ENCODE measurements at places on chromosomes 11 and 22.
A peak's percentile ranks its signal among the peaks of the same experiment; 100 is the strongest.

DNA sequence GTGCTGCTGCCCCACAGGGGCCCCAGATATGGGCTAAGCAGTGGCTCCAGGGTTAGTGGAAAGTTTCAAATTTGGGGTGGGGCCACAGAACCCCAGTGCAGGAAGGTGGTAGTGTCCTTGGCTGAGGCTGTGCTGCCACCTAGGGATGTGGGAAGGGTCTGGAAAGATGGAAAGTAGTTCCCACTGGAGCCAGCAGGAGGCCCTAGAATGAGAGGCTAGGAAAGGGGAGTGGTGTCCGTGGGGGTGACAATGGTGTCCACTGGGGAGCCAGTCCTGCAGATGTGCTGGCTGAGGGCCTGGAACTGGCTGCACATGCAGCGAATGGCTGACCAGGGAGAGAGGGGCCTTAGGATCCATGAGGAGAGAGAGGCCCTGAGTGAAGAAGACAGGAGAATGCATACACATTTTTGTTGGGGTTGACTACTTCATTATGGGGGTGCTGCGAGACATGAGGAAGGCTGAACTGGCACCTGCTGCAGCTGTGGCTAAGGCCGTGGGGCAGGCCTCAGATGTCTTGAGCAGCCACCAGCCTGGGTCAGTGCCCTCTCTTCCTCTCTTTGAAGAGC is 21.1 kb downstream of the RFPL3 start:
- peak; percentile 38 for DNase-seq

DNA sequence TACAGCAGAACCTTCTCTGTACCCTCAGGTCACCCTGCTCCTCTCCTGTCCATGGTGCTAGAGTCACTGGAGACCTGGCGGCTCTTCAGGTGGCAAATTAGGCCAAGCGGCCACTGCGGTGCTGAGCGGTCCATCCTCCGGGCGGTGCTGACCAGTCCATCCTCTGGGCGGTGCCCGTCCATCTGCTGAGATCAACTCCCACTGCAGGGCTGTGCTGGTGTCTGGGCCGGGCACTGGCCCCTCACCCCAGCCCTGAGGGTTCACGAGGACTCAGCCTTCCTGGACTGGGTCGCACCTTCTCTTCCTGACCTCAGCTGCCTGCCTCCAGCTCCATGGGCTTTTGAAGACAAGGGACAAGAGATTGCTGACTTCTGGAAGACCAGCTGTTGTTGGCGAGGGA is 782.9 kb downstream of the BRD1 start:
- no peak for DNase-seq

DNA sequence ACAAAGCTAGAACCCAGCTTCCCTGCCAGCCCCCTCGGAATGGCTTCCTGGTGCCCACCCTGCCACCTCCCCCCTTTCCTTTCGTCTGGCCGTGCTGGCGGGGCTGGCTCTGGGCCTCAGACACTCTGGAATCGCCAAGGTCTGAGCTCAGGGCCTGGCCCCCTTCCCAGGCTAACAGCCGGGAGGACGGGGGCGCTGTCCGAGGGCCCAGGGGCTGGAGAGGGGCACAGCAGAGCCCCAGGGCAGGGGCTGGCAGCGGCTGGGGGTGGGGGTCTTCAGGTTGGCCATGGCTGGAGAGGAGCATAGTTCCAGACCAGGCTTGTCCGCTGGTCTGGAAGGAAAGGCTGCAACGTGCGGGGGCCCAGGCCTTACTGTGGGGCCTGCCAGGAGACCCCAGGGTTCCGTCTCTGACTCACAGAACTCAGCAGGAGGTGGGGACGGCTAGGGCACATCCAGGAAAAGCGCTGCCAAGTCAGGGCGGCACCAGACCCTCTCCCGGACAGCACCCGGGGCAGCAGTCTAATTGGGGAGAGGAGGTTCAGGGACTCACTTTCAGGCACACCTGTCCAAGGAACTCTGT is 861 bp upstream of the LTBP3 start:
- peak; percentile 72 for DNase-seq

DNA sequence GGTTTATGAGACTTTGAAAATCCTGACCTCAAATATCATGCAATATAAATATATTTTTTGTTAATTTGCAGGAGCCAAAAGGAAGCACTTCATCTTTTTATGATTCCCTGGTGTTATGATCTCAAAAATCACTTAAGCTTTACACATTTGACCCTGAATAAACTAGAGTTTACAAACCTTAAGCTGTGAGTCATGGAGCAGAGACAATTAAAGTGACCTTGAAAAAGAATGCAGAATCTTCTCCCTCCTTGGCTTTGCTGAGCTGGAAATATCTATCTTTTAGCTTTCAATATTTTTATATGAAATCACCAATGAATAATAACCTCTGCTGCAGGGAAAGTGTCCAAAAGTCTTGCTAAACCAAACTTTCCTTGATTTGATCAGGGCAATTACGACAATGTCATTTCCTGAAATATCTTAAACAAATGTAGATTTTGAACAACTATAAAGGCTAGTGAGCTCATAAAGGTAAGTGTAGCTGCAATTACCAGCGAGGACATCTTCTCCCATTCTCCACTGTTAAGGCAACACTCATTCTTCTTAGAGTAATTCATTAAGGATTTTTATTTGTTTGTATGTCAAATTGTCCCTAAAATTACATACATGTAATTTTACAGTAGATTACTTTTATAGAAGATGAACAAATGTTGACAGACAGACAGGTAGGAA is 747.0 kb upstream of the LUZP2 start:
- no peak for DNase-seq

GRCh38 chr11:33059331-33060007 is 20.1 kb downstream of the TCP11L1 start:
- DNase-seq, result no peak

DNA sequence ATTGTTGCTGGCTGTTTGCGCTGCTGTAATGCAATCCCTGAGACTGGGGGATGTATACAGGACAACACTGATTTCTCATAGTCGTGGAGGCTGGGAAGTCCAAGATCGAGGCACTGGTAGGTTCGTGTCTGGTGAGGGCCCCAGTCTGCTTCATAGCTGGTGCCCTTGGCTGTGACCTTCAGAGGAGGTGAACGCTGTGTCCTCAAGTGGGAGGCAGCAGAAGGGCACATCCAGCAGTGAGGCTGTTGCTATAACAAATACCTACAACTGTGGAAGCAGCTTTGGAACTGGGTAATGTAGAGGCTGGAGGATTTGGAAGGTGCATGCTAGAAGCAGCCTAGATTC is 21.3 kb downstream of the KRTAP5-5 start:
- no peak for DNase-seq

- peak; percentile 86 for DNase-seq
Measured at GRCh38 chr11:16945671-16946469, 68.3 kb downstream of the PLEKHA7 start.

GRCh38 chr11:47964546-47964945 is 15.8 kb upstream of the PTPRJ start:
- no peak for DNase-seq

DNA sequence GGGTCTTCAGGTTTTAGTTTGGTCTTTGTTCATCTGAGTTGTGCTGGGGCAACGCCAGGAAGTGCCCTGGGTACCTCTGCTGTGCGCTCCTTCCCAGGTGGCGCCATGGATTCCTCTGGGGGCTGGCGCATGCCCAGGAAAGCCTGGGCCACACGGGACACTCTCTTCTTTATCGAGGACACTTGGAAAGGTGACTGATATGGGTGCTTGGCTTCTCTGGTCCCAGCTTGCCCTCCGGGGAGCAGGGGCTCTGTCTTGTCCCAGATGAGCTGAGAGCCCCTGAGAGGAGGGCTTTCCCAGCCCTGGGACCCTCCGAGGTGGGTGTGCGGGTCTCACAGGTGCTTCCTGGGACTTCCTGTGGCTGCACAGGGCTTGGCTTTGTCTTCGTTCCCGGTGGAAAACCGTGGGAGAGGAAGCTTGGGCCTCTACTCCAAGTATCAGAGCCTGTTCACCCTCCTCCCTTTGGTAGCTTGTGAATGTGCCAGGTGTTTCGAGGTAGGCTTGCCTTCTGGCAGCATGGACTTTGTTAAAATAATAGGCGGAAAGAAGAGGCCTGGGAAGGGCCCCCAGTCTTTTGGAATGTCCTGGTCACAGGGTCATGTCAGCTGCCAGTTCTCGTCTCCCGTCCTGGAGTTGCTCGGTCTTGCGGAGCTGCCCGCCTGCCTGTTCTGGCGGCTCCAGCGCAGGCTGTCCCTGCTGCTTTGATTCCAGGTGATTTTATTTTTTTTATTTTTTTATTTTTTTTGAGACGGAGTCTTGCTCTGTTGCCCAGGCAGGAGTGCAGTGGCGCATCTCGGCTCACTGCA is 10.1 kb upstream of the NEAT1 start:
- no peak for DNase-seq

DNA sequence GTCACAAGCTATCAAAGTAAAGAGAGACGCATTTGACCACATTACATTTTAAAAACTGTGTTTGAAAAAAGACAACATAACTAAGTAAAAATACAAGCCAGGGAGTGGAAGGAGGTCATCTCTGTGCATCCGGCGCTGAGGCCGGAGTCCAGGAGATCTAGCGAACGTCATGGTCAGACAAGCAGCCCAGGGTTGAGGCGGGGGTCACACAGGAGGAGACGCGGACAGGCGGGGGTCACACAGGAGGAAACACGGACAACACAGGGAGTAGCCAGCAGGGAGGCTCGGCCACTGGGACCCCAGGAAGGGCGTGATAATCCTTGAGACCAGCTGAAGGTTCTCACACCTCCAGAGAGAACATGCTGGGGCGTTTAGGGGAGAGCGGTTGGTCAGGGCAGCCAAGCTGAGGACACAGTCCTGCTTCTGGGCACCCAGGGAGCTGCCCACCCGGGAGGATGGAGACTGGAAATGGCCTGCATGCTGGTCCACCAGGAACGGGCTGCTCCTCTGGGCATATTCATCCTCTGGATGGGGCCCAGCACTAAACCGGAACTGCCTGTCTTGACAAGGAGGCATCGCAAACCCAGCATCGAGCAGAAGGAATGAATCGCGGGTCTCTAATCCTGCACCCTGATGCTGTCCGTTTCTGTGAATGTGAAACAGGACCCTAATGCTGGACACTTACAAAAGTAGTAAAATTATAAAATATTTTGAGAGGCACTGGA is 40.9 kb upstream of the MUC5AC start:
- DNase-seq, result no peak

DNA sequence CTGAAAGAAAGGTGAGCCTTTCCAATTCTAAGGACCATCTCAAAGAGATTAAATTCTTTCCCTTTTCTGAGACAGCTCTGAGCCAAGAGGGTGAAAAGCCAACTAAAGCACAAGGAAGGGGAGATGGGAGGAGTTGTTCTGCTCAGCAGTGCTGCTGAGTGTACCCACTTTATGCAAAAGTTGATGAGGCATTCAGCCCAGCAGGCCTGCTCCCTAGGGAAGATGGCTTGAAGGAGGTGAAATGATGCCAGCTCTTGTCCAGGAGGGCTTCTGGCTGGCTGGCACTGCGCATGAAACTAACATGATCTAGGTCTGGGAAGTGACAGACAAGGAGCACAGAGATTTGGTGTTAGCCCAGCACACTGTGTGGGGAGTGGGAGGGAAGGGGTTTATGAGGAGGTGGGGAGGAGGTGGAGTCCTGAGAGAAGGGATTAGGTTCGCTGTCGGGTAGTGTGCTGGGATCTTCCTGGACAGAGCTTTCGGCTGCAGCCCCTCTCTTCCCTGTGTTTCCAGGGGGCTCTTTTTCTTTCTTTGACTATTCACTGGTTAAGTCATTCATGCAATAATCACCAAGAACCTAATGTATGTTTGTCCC is 225.5 kb upstream of the NARS2 start:
- no peak for DNase-seq

- no peak for DNase-seq
Measured at GRCh38 chr11:2149460-2149859, 10.3 kb upstream of the IGF2 start.

DNA sequence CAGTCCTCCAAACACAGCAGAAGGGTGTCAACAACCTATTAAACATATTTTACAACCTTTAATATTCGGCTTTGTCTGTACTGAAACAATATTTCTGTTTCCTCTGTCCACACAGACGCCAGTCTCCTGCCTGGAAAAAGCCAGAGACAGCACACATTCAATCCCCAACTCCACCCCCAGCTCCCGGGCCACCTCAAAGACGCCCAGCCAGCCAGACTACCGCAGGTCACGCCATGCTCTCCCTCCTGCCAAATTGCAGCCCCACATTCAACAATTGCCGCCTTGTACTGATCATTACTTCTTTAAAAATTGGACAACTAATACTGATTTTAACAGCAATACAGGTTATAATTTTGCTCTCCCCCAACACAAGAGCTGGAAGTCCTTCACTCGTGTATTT is 1.2 kb downstream of the SERGEF start:
- no peak for DNase-seq

GRCh38 chr11:127345819-127346459 is 345.4 kb upstream of the KIRREL3 start:
- DNase-seq, result peak; percentile 64

GRCh38 chr22:35580351-35581022 is 36.6 kb downstream of the MB start:
- DNase-seq, result no peak

DNA sequence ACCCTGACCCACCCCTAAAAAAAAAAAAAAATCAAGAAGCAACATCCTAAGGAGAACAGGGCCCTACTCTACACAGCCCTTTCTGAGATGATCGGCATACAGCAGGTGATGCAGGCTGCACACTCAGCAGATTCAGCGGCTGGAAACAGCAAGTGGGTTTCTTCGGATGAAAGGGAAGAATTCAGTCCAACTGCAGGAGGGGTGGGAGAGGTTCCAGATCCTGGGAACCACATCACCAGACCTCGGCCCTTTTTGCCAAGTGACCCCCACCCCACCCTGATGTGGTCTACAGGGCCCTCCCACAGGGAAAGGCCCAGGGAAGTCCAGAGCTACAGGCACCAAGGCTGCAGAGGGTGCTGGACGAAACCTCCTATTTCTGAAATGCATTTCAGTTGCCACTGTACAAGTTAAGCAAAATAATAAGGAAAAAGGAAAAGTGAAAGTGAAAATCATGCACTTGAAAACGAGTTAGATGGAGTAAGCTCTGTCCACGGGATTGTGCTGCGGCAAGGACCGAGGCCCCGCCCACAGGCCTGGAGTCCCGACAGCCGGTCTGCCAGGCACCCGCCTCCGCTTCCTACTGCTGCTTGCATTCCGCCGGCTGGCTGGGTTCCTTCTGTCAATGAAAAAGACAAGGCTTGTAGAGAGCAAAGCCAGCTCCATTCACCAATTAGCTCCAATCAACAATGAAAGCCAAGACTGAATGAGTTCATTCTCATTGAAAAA is 16.0 kb upstream of the PHLDA2 start:
- peak; percentile 85 for DNase-seq

DNA sequence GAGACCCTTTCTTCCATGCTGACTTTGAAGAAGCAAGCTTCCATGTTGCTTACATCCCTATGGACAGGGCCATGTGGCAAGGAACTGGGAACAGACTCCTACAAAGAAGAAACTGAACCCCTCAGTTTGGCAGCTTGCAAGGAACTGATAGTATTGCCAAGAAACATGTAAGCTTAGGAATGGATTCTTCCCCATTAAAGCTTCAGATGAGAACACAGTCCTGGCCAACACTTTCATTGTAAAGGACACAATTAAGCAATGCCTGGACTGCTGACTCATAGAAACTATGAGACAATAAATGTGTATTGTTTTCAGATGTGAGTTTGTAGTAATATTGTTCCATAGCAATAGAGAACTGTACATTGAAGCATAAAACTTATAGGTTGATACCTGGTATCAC is 82.4 kb downstream of the AASDHPPT start:
- DNase-seq, result no peak

- peak; percentile 87 for DNase-seq
Measured at GRCh38 chr11:47189100-47189834, 3.0 kb upstream of the PACSIN3 start.

GRCh38 chr11:70433526-70433925 is 35.2 kb downstream of the CTTN start:
- no peak for DNase-seq
